NCI-H774 (cell line): ENCODE measurements at places on chromosomes 1 and 21.

GRCh38 chr1:63795455-63795854 is 21.6 kb downstream of the ROR1 start:
- DNase-seq: no peak

GRCh38 chr21:45076245-45076711 is 1.9 kb downstream of the ADARB1 start:
- DNase-seq: no peak

DNA sequence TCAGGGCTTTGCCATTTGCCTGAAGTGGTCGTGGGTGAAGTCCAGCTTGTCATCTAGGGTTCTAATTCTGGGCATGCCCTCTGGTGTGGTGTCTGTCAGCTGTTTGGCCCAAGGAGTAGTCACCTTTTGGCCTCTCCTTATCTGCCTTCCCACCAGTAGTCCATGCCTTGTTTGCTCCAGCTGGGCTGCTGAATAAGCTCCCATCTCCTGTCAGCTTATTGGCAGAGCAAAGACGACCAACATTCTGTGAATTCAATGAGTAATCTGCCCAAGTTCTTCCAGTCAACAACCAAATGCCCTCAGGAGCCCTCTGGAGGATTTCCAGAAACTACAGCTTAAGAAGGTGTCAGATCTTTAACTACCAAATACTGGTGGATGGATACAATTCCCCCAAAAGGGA is 7.0 kb downstream of the BCAN start:
- DNase-seq: no peak

GRCh38 chr21:39441502-39442475 is 3.8 kb downstream of the LCA5L start:
- no peak for DNase-seq

DNA sequence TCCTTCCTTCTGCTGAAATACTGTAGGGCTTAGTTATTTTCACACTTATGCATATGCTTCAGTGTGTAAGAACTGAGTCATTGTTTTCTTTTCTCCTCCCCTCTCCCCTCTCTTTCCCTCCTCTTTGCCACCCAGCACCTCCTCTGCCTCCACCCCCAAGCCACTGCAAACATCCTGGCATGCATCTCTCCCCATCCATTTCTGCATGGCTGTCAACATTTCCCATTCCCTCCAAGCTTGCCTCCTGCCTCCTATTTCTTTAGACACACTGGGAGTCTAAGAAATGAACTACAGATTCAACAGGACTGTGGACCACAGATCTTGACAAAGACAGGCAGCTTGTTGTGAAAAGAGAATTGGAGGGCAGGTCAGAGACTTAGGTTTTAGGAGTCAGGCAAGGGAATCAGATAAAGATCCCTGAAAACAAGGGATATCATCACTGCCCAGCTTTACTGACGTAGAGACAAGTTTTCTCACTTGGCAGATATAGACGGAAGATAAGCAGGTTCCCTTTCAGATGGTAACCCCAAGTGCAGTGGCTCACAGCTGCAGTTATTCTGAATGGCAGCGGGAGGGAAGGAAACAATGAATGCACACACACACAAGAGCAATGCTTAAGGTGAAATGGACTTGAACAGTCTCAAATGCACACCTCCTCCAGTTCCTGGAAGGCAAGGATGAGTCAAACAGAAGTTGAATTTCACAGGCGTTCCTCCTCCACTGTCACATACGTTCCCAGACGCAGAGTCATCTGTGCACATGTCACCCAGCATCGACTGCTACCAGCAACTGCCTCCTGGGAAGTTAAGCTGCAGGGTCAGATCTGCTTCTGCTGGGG is 56.1 kb downstream of the HIVEP3 start:
- no peak for DNase-seq

GRCh38 chr21:35649186-35649585 is 411.1 kb downstream of the SETD4 start:
- DNase-seq: no peak

DNA sequence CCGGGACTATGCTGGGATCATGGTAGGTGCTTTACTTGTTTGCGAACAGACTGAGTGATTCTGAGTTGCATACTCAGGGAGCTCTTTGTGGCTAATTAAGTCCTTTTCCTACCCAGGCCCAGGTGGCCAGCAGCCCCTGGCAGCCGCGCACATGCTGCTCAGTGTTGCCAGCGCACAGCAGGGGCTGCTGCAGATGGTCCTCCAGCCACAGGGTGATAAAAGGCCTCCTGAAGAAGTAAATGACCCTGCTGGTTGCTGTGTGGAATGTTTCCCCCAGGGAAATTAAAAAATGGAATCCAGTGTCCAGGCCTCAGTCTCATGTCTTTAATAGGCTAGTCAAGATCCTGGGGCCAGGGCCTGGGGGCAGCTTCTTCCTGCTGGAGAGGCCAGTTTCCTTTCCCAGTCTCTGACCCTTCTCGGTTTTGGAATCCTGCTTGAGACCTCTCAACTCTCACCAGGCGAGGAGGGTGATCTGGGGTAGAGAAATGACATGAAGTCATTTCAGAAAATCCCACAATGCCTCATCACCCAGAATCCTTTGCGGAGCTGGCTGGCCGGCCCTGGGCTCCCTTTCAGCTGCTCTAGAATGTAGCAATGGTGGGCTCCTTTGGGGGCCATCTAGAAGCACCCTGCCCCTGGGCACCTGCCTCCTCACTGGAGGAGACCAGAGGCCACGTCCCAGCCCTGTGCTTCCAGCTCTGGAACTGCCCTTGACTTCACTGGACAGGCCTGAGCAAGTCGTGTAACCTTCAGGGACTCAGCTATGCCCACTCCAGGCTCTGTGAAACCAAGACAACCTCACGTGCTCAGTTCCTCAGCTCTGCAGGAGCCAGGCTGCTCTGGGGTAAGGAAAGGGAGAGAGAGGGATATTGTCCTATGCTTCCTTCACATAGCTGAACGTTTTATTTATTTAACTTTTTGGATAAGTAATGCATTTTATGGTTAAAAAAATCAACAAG is 131.4 kb downstream of the MRPS6 start:
- DNase-seq: peak; percentile 42

DNA sequence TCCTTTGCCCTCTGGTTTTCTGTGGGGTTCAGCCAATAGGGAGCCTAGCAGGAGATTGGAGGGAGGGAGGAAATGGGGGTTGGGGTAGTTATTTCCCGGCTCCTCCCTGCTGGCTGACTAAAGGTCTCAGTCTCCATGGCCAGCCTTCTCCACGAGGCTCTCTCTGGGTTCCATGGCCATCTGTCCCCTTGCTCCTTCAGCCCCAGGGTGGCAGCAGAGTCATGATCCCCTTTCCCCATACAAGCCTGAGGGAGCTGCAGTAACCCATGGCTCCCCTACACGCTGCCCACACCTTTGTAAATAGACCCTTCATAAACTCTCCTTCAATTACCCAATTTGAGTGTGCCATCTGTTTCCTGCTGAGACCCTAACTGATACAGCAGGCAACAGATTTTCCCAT is 176.1 kb upstream of the CSF3R start:
- DNase-seq: no peak

DNA sequence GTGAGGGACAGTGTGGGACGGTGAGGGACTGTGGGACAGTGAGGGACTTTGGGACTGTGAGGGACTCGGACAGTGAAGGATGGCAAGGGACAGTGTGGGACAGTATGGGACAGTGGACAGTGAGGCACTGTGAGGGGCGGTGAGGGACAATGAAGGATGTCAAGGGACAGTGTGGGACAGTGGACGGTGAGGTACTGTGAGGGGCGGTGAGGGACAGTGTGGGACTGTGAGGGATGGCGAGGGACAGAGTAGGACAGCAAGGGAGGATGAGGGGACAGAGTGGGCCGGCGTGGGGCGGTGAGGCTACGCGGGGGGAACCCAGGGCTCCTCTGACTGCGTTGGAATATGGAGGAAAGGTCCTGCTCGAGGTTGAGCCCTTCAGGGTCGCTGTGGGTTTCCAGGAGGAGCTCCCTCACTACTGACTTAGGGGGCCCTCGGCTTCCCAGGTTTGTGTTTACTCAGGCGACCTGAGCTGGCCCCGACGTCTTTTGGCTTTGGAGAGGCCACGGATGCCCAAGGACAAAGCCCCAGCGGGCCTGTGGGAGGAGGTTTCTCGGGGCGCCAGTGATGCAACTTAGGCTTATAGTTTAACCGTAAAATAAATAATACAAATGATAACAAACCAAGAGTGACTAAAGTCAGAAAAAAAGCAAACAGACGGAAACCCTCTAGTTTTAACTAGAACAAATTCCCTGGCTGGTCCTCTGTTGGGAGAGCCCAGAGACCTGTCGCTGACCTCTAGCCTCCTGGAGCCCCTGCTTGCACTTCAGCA is 1.1 kb upstream of the ERRFI1 start:
- DNase-seq: no peak
